ENCODE measurements at places on chromosomes 5 and 9.

DNA sequence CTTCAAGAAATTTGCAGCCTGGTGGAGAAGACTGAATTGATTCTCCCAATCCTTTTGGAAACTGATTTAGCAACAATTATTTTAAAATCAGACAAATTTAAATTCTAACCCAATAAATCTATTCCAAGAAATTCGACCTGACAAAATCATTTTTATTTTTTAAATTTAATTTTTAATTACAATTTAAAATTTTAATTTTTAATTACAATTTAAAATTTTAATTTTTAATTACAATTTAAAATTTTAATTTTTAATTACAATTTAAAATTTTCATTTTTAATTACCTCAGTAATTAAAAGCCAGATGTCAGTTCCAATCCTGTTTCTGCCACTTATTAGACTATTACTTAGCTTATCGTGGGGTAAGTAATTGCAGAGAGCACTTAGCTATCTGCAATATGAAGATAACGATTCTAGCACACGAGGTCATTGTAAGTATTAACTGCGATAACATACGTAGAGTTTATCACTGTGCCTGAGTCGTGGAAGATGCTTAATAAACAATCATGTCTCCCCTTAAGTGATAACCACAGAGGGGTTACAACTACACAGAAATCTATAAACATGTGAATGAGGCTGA lies 346.4 kb upstream of the SLC24A2 start:
- no peak for DNase-seq

DNA sequence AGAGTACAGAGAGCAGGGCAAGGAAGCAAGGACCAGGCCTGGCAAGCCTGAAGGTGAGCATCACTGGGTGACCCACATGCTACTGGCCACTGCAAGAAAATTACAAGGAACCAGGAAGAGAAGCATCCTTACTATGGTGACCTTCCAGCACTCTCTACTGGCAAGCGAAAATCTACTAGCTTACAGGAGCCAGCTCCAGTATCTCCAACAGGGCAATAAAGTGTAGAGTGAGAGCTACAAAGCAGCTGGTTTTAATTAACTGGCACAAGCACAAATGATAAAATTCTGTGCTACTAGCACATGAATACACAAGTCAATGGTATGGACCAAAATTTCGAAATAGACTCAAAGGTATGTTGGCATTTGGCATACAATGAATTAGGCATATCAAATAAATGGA lies 113.3 kb upstream of the CAST start:
- no peak for DNase-seq

- no peak for DNase-seq
These were observed 175.8 kb downstream of the C5orf15 start for GRCh38 chr5:133792655-133793054.

GRCh38 chr5:151141535-151141934 lies 16.0 kb downstream of the ANXA6 start:
- no peak for DNase-seq

DNA sequence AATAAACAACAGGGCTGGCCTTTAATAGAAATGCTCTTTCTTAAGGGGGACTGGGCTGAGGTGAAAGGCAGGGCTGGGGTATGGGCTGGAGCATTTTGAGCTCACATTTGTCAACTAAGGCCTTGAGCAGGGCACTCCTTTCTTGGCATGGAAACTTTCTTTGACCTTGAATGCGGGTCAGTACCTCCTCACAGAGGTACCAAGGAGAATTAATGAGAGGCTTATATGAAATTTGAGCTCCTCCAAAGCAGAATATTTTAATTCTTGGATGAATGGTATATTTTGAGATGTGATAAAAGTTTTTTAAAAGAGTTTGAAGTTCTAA lies 3.1 kb downstream of the CYSTM1 start:
- DNase-seq, result no peak

DNA sequence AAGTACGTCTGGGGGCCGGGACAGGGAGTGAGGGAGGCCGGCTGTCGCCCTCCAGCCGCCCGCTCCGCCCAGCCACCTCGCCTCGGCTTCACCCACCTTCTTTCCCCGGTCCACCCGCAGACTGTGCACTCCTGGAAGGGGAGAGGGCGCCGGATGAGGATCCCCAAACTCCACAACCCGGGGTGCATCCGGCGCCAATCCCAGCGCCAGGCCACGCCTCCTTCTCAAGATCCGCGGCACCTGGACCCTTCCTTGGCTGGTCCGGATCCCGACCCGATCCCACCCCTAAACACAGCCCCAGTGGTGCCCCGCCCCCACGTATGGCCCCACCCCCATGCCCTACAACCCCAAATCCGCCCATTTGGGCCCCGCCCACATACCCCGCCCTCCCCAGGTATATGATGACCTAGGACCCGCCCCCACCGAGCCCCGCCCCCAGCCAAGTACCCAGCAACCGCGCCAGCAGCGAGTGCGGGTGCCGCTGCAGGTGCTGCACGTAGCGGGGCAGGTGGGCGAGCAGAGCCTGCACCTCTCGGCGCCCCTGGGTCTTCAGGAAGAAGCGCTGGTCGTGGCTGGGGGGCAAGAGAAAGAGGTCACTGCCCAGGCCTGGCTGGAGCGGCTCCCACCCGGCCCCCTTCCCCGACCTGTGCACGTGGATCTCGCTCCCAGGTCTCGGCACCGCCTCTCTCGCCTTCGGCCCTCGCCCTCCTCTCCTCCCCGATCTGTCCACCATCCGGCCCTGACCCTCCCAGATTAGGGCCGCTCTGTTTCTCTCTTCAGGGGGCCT lies 3.2 kb downstream of the PIP5KL1 start:
- no peak for DNase-seq

- no peak for DNase-seq
These were observed 12.7 kb downstream of the ANKS6 start for GRCh38 chr9:98783518-98784226.

Data from AML-193 (cell line).